ENCODE measurements at places on chromosomes 13 and 19.

DNA sequence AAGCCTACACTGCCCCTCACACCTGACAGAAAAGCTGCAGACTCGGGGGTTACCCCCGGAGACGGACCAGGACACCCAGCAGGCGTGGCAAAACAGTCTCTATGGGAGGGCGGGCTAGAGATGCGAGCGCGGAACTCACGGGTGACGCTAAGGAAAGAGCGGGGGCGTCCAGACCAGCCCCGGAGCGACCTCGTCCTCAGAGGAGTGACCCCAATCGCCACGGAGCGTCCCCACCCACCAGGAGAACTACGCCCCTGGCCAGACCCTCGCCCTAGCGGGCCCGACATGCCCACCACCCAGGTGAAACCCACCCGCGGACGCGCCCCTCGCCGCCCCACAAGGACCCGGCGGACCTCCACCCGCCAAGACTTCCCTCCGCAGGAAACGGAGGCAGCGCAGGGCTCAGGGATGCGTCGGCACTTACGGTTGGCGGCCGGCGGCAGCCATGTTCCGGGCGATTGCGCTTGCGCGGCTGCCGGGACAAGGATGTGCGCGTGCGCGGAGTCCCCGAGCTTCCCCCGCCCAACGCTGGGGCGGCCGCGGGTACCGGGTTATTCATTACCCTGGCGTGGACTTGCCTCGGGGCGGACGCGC is at the start of gene ZNF329:
TSS of gene ZNF329 (minus strand) at position 462 of the 594 bp plus-strand sequence. CDS start 21,286 bp downstream, outside the sequence.
- peak; percentile 40 for DNase-seq

GRCh38 chr13:49536144-49536873 is 40.6 kb downstream of the PHF11 start:
- DNase-seq, result no peak

DNA sequence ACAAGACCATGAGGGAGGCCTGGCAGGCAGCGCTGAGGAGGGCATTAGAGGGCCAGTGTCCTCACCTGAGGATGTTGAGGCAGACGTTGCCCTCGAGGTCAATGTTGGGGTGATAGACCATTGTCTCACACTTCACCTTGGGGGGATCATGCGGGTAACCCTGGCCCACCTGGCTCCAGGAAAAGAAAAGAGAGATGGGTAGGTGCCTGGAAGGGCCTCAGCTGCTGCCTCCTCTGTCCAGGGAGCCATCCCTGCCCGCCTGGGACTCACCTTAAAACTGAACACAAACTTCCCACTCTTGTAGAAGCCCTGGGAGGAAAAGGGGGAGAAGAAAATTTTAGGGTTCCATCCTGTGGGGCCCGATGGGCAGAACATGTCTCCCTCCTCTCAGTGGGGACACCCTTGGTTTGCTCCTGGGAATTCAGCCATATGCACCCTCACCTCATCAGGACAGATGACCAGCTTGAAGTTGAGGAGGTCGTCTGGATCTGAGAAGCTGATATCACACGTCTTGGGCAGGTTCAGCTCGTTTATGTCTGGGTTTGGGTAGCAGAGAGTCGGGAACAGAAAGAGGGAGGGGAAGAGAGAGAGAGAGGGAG is 1.7 kb downstream of the UBE2M start:
- no peak for DNase-seq

DNA sequence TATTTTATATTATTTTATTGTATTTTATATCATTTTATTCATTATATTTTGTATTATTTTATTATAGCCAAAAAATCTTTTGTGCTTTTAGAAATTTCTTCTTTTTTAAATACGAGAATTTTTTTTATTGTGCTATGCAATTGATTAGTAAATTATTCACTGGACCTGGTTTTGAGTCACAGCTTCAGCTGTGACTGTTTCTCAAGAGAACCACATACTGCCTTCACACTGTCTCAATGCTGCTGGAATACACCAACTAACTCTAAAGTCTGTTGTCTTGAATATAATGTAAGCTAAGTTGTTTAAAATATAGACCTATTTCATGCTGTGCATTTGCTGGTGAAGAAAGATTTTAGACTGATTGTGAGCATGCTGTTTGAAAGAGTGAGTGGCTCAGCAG is 423.6 kb downstream of the NDFIP2 start:
- DNase-seq, result no peak

GRCh38 chr13:105370011-105370650 is 1165.3 kb downstream of the EFNB2 start:
- DNase-seq, result no peak

GRCh38 chr13:109227344-109227940 is 558.9 kb downstream of the IRS2 start:
- no peak for DNase-seq

DNA sequence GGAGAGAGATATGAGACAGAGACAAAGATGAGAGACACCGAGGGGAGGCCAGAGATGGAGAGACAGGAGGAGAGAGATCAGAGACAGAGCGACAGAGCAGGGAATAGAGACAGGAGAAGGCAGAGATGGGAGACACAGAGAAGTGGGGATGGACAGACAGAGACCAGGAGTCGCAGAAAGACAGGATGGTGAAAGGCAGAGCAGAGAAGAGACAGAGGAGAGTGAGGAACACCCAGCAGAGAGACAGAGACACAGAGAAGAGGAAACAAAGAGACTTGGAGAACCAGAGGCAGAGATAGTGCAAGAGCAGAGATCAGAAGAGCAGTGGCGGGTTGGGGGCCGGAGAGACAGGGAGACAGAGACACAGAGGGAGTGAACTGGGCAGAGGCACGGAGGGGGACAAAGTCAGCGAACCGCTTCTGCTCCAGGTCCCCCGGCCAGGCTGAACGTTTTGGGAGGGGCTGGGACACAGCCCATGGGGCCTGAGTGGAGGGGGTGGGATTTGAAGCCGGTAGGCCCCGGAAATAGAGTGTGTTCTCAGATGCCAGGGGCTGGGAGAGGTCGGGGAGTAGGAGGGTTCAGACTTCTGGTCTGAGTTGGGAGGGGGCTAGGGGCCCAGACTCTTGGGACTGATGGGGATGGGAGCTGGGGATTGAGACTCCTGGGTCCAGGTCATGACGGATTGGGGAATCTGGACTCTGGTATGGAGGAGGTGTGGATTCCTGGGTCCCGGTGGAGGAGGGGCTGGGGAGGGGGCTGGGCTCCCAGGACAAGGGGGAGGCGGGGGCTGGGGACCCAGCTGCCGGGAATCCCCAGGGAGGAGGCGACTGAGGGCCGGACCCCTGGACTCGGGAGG is 654 bp downstream of the ZNF579 start:
- no peak for DNase-seq

DNA sequence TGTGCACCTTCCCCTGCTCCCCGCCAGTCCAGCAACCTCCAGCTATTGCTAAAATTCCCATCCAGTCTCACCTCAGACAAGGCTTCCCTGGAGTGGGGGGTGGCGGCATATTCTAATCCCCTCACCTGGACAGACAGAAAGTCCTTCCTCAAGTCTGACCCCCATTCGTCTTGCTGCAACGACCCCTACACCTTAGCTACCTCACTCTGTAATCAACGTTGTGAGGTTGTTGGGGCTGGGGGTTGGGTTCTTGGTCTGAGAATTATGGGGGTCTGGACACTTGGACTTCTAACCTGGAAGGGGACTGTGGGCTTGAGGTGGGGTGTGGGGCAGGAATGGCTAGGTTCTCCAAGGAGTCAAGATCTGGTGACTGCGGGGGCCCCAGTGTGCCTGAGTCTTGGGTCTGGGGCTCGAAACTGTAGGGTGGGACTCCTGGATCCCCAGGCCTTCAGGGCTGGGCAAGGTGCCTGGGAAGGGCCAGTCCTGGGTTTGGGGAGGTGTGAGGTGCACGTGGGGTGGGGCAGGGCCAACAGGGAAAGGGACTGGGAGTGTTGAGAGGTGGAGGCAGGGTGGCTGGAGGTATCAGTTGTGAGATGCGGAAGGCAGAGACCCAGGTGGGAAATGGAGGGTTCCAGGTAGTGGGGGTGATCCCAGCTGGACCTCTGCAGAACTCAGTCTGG is 1.3 kb downstream of the FOXA3 start:
- no peak for DNase-seq

DNA sequence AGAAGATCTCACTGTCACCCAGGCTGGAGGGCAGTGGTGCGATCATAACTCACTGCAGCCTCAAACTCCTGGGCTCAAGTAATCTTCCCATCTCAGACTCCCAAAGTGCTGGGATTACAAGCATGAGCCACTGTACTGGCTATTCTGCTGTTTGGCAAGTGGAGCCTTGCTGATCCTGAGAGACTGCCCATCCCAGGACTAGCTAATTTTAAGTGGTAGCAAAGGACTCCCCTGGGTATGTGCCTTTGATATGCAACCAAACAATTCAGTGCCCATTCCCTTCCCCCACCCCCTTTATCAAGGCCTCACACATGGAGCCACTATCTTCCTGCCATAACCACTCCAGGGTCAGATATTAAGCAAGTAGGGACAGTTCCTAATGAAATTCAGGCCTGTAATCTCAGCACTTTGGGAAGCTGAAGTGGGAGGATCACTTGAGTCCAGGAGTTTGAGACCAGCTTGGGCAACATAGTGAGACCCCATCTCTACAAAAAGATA is 17.0 kb upstream of the ZNF460 start:
- DNase-seq, result no peak

GRCh38 chr19:54790711-54791110 is 12.7 kb upstream of the KIR2DL4 start:
- no peak for DNase-seq

GRCh38 chr13:108595436-108596274 is 33.8 kb upstream of the MYO16 start:
- DNase-seq, result no peak

- DNase-seq, result no peak
These were observed 16.8 kb downstream of the CLEC11A start for GRCh38 chr19:50739914-50740426.

- no peak for DNase-seq
These were observed 208.5 kb upstream of the ZNF536 start for GRCh38 chr19:30163663-30164062.

GRCh38 chr19:56245121-56245740 is 27.3 kb upstream of the EDDM13 start:
- DNase-seq, result no peak

- peak; percentile 49 for DNase-seq
These were observed 8.7 kb downstream of the HOMER3 start for GRCh38 chr19:18932216-18932841.

DNA sequence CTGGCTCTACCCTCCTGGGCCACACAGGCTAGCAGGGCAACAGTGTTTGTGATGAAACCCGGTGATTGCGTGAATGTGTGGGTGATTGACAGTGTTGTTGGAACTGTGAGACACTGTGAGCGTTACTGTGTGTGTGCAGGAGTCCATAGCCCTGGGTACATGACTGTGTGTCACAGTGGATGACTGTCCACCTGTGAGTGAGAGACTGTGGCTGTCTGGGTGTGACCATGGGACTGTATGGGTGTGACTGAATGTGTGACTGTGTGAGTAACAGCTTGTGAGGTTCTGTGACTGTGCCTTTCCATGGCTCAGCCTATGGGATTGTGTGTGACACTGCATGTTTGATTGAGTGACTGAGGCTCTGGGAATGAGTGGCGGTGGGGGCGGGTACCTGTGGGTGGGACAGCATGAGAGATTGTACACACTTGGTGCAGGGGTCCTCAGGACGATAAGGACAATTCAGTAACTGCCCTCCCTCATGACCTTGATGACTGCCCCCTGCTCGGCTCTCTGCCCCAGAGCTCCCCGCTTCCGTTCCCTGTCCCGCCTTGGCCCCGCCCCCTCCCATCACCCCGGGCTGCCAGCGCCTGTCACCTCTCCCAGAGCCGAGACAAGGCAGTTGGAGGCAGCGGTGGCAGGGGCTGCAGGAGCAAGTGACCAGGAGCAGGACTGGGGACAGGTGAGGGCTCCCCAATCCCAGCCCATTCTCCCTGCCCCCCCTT is at the start of gene GIPR:
TSS of gene GIPR (plus strand) at position 602 of the 722 bp plus-strand sequence. CDS start 1,300 bp downstream, outside the sequence.
- peak; percentile 47 for DNase-seq

DNA sequence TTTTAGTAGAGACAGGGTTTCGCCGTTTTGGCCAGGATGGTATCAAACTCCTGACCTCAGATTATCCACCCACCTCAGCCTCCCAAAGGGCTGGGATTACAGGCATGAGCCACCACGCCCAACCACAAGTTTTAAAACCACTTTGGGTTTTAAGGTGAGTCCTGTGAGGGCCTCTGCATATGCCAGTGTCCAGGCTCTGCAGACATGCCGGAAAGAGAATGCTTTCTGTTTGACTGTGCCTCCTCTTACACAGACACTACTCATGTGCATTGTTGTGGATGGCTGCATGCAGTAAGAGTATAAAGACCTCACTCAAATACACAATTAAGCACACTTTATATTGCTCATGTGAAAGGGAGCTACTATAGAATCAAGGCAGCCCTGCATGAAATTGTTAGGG is 20.8 kb upstream of the SLC25A30 start:
- no peak for DNase-seq

DNA sequence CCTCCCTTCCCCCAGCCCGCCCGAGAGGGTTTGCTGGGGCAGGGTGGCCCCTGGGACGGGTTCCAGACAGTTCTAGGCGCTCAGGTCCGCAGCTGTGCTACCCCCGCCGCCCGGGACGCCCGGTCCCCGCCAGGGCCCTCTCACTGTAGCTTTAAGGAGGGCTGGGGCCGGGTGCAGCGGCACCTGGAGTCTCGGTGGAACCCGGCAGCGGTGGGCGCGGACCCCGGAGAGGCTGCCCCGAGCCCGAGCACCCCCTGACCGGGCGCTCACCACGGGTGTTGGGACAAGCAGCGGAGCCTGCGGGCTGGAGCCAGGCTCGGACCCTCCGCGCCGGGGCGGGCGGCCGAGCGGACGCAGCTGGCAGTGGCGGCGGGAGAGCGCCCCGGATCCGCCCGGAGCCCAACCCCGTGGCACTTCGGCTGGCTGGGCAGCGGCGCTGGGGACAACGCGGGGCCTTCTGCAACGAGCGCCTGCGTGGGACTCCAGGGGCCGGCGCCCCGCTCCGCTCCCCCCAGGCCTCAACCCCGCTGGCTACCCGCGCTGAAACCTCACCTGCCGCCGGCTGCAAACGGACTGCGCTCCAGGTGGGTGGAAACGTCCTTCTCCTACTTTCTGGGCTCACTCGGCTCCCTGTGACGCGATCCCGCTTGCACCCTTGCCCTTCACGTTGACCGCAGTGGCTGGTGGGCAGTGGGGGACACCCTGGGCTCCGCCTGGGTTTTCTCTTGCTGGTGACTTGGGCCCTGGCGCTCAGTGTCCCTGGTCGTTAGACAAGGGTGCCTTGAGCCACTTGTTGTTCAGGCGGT is 81.1 kb downstream of the ZNF429 start:
- no peak for DNase-seq

DNA sequence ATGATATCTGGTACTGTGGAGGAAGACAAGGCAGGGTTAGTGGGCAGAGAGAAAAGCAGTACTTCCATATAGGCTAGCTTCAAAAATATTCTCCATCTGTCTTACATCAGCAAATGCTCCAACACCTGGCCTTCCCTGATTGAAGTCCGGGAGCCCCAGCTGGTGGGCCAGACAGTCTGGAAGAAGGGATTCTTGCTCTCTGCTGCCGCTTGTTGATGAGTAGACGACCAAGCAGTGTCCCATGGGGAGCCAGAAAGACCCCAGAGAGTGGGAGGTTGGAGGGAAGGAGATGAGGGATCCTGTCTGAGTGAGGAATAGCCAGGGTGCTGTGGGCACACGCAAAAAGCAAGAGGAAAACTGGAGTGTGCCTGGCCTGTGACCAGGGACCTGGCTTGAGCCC is 95.1 kb downstream of the ATP8A2 start:
- no peak for DNase-seq

- DNase-seq, result no peak
These were observed 62.8 kb downstream of the DNAJC15 start for GRCh38 chr13:43086181-43086580.

Measured in nucleus accumbens (tissue), 56 donors.